ENCODE measurements at places on chromosomes 4 and X. TPM values are rescaled to one million over a fixed set of nuclear protein-coding genes. Genes with fewer than 3 reads are reported as not detected.

Gene HPSE
- total RNA-seq, result 2.9 TPM

Gene MAGEB10
- 2.4 TPM for total RNA-seq

Gene USP17L21
- total RNA-seq, result not detected

Gene IBSP
- total RNA-seq, result 3.6 TPM

Gene ADH1A
- total RNA-seq, result 0.48 TPM

Gene IL13RA2
- total RNA-seq, result not detected

Gene NXF2B
- not detected for total RNA-seq

Gene SHISA3
- total RNA-seq, result 0.48 TPM

Gene HTN3
- total RNA-seq, result 4.8 TPM

Gene ARR3
- total RNA-seq, result not detected

Gene PI4K2B
- 22.9 TPM for total RNA-seq

Gene NALF2
- total RNA-seq, result 0.24 TPM

Gene RPA4
- 3.4 TPM for total RNA-seq

Gene SHROOM2
- 9.4 TPM for total RNA-seq

Gene SRD5A3
- total RNA-seq, result 3.1 TPM

Gene SLC38A5
- total RNA-seq, result 35.2 TPM

Gene DCAF8L2
- 0.24 TPM for total RNA-seq

Gene CCDC149
- total RNA-seq, result 17.8 TPM

Gene MAGEA12
- total RNA-seq, result not detected

GRCh38 chr4:175456131-175456530 is 355.9 kb downstream of the GPM6A start:
- no peak for DNase-seq

DNA sequence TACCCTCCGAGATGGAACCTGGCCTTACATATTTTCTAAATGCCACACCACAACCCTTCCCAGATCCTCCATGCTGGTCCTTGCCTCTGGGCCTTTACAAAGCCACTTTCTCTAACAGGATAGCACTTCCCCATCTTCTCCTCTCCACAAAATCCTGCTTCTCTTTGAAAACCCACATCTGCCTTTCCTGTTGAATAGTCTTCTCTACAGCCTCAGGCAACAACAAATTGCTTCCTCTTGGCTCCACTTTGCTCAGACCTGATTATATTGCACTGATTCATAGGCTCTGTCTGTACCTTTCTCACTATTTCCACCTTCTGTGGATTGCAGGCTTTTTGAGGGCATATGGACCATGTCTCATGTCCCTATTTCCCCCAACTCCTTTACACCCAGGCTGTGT is 203.7 kb upstream of the MBNL3 start:
- DNase-seq, result no peak

GRCh38 chr4:145785391-145786008 is 105.6 kb downstream of the C4orf51 start:
- DNase-seq, result no peak

DNA sequence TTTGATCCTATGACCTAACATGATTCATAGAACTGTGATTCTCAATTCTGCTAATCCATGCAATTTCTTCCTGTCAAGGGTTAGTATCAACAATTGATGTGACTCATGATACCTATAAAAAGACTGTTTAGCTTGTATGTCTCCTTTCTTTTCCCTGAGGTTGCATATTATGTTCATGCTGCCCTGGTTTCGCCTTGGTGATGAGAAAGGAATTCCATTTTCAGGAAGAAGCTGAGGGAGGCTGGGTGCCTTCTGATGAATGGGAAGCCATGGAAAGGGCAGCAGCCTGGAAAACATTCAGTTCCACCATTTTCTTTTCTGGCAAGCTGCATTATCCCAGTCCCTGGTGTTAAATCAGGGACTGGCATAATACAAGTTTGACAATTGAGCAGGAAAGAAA is 976.5 kb downstream of the RPA4 start:
- DNase-seq, result no peak

DNA sequence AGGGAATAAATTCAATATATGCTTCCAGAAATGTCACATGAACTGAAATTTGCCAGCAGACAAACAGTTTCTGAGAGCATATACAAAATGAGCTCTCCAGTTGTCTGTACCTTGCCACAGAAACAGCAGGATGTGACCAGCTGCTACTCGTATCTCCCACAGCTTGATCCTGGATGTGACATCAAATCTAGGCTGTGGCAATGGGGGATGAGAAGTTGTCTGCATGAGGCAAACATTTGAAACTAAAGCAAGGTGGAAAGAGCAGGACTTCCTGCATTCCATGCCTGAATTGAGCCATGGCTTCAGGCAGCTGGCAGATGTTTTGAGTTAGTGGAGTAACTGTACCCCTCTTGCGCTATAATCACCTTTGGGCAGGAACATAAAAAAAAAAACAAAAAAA is 1724.0 kb downstream of the RPA4 start:
- no peak for DNase-seq

- no peak for DNase-seq
Measured at GRCh38 chrX:9919632-9920172, 47.5 kb upstream of the CLDN34 start.

- DNase-seq, result no peak
Measured at GRCh38 chrX:16718824-16719333, 533 bp upstream of the SYAP1 start.

DNA sequence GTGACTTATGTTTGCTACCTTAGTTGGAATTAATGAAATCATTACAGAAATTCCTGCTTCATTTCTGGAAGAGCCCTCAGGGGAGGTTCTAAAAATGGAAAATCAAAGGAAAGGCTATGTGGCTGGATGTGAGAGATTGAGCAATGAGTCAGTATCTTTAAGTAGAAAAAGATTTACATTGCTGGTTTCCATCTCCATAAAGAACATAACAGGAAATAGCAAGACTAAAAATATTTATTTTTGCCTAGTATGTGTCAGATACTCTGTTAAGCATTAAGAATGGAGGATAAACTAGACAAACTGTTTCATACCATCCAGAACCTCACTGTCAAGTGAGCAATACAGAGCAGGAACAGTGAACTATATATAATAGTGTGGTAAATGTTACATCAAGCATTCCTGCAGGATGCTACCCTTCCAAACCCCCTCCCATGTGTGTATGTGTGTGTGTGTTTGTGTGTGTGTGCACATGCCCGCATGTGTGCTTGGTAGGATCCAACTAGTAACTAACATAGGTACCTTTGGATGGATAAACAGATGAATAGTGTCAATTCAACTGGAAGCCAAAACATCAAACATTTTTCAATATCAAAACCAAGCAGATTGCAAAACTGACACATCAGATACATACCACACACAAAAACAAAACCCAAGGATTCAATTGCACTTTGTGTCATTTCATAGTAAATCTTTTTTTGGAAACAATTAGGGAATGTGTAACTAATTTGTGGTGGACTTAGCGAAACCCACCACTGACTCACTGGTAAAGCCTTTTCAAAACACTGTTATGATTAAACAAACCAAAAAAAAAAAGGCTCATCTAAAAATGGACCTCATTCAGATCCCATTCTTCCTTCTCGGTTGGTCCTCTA is 223.4 kb downstream of the SHROOM3 start:
- DNase-seq, result peak; percentile 77

- peak; percentile 27 for DNase-seq
Measured at GRCh38 chr4:133150486-133151340, 1.6 kb downstream of the PCDH10 start.

GRCh38 chrX:39862963-39863362 is 234.8 kb downstream of the BCOR start:
- no peak for DNase-seq

DNA sequence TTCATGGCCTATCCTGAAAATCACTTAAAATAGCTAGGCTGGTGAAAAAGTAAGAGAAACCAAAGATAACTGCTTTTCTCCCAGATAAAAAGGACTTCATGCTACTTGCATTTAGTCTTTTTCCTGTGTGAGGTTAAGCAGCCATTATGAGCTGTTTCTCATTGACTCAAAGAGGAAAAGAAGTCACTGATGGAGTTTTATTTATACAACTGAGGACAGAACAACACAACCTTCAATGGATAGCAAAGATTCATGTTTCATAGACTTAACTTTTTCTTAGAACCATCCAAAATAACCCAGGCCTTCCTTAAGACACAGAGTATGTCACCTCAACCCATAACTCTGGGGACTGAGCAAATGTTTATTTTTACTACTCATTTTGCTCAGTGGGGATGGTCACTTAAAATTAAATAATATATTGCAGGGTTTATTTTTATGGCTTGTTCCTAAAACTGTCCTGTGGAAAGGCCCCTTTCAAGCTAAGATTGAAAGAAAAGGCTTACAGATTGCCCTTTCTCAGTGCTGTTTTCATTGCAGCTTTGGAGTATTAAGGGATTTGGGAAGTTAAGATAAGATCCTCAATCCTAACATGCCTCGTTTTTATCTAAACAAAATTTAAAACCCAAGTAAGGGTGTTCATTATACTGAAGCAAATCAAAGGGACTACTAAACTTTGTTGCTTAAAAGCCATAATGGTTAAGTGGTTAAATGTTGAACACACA is 252.6 kb upstream of the MAD2L1 start:
- peak; percentile 84 for DNase-seq

- peak; percentile 67 for DNase-seq
Measured at GRCh38 chrX:134676436-134676835, 18.2 kb upstream of the PLAC1 start.

DNA sequence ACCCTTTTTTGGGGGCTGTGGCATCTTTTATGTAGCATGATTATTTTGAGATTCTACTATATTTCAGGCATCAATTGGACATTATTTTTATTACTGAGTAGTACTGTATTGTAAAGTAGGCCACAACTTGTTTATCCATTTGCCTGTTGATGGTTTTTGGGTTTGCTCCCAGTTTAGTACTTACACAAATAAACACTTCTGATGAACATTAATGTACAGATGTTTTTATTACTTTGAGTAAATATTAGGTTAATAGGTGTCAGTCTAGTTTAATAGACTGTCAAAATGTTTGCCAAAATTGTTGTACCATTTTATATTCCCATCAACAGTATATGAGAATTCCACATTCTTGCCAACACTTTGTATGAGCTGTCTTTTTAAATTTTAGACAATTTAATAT is 214.9 kb upstream of the MAD2L1 start:
- DNase-seq, result no peak

GRCh38 chr4:2913168-2913567 is 50.0 kb downstream of the NOP14 start:
- no peak for DNase-seq

GRCh38 chrX:11050013-11050412 is 61.1 kb upstream of the HCCS start:
- DNase-seq, result no peak

DNA sequence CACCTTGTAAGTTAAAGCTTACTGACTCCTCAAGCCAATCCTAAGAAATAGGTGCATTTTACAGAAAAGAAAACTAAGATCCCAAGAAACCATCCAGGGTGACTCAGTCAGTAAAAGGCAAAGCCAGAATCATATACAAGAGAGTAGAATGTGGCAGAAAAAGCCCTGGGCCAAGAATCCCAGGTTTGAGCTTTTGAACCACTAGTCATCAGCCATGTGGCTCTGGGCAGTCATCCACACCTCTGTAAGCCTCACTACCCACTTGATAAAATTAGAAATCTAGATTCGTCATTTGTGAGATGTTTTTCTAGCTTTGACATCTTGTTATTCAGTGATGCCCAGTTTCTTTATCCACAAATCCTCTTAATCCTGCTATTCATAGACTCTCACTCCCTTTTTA is 122.2 kb upstream of the PDE5A start:
- DNase-seq, result no peak

- no peak for DNase-seq
Measured at GRCh38 chr4:99154658-99155342, 10.7 kb upstream of the ADH4 start.

GRCh38 chr4:2878346-2878745 is 34.7 kb downstream of the ADD1 start:
- no peak for DNase-seq

DNA sequence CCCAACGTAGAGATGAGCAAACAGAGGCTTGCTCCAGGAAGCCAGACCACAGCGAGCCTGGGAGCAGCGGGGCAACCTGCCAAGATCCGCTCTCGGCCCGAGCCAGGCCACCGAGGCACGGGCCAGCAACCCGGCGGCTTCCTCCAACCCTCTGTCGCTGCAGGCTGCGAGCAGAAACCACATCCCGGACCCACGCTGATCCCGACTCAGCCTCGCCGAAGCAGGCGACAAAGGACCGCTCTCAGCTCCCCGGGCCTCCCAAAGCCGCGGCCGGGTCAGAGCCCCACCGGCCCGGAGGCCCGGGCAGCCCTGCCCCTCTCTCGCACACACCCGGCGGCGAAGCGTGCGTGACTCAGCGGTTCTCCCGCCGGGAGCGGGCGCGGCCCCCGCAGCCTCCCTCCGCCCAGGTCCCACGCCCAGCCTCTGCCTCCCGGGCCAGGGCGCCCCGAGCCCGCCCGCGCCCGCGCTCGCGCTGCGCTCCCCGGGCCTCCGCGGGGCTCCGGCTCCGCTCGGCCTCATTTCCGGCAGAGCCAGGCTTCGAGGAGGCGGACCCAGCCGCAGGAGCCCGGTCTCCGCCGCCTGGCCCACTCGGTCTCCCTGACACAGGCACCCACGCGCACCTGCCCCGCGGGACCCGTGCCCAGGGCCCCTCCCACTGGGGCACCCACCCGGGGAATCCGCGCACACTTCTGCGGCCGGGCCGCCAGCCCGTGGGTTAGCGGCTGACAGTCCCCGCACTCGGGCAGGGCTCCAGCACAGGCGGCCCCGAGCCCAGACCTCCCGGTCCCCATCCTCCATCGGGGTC is 1.7 kb downstream of the PPP2R2C start:
- peak; percentile 30 for DNase-seq

DNA sequence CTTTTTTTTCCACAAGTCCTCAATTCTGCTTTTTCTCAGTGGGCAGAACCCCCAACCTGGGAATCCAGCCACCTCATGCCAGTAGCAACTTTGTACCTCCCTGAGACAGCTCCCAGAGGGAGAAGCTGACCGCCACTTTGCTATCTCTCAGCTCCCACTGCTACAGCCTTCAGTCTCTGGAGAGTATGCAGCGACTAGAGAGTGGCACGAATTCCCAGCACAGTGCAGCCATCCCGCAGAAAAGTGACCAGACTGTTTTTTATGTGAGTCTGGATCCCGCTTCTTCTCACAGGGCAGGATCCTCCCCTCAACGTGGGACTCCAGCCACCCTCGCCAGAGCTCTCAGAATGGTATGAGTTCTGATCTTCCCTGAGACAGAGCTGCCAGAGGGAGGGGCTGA is 1234.6 kb downstream of the FAM133A start:
- DNase-seq, result no peak

- peak; percentile 91 for DNase-seq
Measured at GRCh38 chr4:153154007-153154975, 50.0 kb upstream of the TRIM2 start.

DNA sequence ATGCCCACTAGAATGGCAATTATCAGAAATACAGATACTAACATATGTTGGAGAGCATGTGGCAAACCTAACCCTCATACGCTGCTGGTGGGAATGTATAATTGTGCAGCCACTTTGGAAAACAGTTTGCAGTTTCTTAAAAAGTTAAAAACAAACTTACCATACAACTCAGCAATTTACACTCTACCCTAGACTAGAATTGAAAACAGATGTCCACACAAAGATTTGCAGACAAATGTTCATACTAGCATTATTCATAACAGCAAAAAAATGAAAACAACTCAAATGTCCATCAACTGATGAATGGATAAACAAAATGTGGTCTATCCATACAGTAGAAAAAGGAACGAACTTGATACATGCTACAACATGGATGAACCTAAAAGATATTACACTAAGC is 64.4 kb downstream of the SLC9A7 start:
- no peak for DNase-seq
